T follicular helper cell (primary cell): ENCODE measurements at places on chromosomes 2 and 18.

DNA sequence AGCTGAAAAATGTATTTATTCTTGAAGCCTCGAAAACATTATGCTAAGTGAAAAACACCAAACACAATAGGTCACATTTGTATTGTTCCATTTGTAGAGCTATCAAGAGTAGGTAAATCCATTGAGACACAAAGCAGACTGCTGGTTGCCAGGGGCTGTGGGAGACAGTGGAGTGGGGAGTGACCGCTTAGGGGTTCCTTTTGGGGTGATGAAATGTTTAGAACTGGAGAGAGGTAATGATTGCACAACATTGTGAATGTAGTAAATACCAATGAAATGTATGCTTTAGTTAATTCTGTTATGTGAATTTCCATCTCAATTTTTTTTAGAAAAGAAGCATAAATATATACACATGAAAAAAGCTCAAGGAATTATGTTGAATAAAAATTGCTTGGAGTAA lies 15.8 kb downstream of the KCTD18 start:
- DNase-seq: no peak

DNA sequence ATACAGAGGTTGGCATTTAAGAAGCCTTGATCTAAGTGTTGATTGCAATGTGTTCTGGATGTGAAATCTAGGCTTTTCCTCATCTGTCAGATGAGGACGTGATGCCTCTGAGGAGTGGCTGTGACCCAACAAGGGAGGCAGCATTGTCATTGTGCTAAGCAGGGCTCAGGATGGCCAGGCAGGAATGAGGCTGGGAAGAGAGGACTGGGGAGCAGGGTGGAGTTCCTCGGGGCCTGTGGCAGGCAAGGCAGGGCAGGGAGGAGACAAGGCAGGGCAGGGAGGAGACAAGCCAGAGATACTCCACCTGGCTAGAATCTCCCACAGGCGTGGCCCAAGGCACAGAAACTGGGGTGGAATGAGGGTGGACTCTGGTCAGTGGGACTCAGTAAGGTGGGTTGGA lies 116.6 kb downstream of the RPIA start:
- no peak for DNase-seq

GRCh38 chr2:42288811-42289210 lies 72.2 kb downstream of the COX7A2L start:
- no peak for DNase-seq

DNA sequence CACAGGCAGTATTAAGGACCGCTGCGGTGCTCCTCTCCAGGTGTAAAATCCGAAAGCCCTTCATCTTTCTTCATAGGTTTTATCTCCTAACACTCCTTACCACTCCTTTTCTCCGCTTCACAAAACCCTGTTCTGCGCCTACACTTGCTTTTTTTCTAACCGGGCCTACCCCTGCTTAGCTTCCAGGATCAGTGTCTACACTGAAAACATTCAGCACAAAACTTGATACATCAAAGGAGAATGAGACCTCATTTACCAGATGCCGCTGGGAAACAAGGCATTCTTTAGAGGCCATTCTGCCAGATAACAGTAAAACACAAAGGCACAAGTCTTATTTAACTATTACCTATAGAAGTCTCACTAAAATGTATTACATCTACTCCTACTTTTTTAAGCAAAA lies 13.1 kb downstream of the CHST10 start:
- DNase-seq: no peak

DNA sequence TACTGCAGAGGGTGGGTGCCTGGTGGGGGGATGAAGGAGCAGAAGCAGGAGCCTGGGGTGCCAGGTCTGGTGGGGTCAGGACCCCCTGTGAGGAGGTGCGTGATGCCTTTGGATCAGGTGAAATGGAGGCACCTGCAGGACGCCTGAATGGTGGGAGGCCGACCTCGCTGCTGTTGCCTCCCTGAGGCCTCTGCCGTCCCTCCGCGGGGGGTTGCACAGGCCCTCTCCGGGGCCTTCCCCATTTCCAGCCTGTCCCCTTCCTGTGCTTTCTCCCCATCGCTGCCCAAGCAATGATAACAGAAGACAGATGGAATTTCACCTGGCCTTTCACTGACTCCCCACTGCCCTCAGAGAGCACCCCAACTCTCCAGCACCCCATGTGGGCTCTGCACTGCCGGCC lies 259.3 kb downstream of the ALPK2 start:
- no peak for DNase-seq

GRCh38 chr2:137921105-137921880 lies 43.0 kb upstream of the HNMT start:
- no peak for DNase-seq
